ENCODE measurements at places on chromosomes 1 and 21.

DNA sequence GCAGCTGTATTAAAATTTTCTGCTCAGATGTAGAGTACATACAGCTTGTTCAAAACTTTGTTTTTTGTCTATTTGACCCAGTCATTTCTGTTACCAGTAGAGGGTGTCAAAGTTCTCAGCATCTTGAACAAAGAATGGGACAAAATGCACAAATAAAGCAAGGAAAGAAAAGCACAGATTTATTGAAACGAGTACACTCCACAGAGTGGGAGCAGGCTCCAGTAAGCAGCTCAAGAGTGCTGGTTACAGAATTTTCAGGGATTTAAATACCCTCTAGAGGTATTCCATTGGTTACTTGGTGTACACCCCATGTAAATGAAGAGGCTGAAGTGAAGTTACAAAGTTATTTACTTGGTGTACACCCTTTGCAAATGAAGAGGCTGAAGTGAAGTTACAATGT lies 8.9 kb upstream of the PRMT6 start:
- DNase-seq = no peak

DNA sequence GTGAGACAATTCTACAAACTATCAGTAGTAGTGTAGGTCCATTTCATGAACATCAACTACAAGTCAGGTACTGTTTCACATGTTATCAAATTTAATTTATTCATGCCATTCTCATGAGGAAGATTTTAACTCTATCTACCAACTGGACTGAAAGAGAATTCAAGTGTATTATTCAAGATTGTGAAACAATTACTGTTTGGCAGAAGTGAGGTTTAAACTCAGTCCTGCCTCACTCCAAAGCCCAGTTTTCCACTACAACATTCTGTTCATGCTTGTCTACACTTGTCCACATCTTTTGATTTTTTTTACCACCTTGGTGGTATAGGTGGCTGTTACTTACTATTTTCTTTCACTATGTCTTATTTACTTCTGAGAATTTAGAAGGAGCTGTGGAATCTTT lies 272.9 kb downstream of the TGFB2 start:
- no peak for DNase-seq

- no peak for DNase-seq
Measured at GRCh38 chr1:25135909-25136308, 96.4 kb downstream of the SYF2 start.

DNA sequence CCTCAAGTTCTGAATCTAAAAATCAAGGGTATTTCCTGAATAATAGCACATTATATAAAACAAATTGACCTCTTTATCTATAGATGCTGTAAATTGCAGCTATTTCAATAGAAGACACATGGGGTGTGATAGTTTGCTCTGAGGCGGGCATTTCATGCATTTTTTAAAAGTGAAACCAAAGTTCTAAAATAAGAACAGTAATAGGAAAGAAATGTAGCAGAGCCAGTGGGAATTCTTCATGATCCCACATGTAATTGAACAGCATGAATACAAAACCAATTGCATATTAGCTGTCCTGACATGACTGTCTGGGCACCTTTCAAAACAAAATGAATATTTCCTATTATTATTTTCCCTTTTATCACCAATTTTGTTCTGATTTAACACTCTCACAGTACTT lies 85.0 kb downstream of the RGS21 start:
- DNase-seq = no peak

- DNase-seq = no peak
Measured at GRCh38 chr1:213122514-213122929, 71.5 kb downstream of the RPS6KC1 start.

- DNase-seq = no peak
Measured at GRCh38 chr1:49163031-49163430, 386.3 kb upstream of the BEND5 start.

DNA sequence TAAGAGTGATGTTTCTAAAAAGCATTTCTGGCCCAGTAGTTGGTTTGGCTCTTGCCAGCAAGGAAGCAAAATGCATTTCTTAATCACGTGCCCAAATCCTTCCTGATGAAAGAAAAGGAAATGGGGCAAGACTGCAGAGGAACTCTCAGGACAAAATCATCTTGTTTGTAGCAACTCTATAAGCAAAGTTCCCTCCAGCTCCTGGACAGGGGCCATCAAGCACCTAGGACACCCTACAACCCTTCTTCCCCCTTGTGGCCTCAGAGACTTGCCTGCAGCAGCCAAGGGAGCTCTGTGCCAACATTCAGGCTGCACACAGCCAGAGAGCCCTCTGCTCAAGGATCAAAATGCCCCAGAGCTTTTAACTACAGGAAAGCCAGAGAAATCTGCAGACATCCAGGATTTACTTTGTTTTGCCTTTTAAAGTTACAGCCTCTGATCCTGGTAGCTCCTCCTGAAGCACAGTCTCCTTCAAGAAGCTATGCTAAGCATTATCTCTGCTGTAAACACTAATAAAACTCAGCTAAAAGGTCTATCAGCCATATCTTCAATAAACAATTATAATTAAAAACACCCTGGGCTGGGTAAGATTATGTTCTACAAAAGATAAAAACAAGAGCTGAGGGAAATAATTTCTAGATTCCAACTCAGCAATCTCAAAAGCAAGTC lies 105.0 kb downstream of the KIAA0319L start:
- no peak for DNase-seq

GRCh38 chr1:232457595-232457994 lies 172.3 kb downstream of the SIPA1L2 start:
- no peak for DNase-seq

GRCh38 chr1:44471911-44472453 lies 66.9 kb downstream of the RNF220 start:
- no peak for DNase-seq

DNA sequence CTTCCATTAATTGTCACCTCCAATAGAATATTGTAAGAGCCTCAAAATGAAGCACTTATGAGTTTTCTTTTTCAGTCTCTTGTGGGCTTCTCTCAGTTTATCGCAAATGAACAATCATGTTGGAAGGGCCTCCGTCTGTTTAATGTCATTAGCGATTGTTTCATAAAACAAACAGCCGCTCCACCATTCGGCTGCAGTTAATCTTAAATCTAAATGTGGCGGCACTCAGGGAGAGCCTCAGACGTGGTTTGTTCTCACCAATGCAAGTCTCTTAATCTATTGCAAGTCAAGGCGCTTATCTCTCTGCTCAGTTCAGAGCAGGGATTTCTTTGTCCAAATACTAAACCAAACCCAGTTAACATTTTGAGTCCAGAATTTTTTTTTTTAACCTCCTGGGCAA lies 34.9 kb upstream of the ESRRG start:
- no peak for DNase-seq

GRCh38 chr1:3476666-3477065 lies 22.2 kb downstream of the ARHGEF16 start:
- DNase-seq = no peak

DNA sequence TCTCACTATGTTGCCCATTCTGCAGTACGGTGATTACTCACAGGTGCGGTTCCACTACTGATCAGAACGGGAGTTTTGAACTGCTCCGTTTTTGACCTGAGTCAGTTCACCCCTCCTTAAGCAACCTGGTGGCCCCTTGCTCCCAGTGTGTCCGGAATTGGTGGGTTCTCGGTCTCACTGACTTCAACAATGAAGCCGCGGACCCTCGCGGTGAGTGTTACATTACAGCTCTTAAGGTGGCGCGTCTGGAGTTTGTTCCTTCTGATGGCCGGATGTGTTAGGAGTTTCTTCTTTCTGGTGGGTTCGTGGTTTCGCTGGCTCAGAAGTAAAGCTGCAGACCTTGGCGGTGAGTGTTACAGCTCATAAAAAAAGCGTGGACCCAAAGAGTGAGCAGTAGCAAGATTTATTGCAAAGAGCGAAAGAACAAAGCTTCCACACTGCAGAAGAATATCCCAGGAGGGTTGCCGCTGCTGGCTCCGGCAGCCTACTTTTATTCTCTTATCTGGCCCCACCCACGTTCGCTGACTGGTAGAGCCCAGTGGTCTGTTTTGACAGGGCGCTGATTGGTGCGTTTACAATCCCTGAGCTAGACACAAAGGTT lies 17.6 kb upstream of the PARP1 start:
- no peak for DNase-seq

DNA sequence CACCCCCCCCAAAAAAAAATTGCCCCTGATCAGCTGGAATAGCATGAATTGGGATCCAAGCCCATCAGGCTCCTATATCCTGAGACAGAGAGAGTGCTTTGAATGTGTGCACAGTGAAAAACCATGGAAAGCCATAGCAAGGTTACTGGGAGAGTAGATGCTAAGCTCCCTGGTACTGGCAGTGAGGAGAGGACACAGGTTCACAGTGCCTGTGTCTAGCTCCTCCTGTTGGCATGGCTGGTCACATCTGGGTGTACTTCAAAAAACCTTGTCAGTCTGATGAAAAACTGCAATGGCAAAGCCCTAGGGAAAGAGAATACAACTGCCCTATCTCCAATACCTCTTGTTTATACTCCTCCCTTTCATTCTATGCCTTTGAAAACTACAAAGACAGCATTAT lies 12.9 kb downstream of the COPA start:
- no peak for DNase-seq

- no peak for DNase-seq
Measured at GRCh38 chr21:43645136-43645891, 14.0 kb downstream of the HSF2BP start.

- no peak for DNase-seq
Measured at GRCh38 chr1:119327450-119328155, 41.0 kb upstream of the HAO2 start.

DNA sequence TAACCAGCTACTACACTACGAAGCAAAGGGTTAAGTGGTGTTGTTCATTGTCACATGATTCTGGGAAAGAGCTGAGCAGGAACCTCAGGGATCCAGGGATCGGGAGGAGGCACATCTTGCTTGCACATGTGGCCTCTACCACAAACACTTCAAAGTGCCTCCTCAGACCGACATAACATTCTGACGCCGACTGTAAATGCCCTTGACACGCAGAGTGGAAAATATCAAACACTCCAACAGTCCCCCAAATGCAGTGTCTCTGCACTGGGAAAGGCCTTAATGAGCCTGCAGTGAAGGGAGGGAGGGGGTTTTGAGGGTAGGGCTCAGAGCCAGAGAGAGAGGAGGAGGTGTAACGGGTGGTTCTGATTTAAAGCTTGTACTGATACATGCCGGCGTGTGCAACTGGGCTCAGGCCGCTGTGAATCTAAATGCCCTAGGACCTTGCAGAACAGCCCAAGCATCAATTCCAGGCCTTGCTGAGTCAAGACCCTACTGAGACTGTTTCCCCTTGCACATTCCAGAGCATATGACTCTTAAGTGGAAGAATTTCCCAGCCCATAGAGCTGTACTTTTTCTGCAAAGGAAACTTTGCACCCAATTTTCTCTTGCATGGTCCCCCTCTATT lies 163.7 kb downstream of the NTMT2 start:
- no peak for DNase-seq

GRCh38 chr1:91608876-91609275 lies 108.2 kb downstream of the CDC7 start:
- DNase-seq = no peak

DNA sequence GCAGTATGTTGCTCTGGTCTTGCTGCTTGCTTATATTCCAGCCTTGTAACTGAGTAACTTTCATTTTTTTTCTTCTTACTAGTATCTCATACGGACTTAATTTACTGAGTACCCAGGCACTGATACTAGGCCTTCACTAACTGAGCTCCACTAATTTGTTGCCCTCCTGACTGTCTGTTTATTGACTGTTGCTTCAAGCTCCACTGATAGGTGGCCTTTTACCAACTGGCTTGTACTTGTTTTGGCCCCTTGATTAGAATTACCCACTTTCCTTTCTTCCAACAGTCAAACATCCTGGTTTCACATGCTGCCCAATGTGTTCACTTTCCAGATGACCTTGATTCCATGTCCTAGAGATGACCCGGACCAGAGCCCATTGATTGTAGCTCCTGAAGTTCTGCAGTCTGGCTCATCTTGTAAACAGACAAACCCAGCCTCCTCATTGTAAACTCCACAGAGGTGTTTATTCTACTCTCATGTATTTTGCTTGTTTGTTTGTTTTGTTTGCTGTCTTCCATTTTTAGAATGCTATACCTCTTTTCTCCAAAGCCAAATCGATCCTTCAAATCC lies 27.7 kb downstream of the RGS1 start:
- DNase-seq = no peak

DNA sequence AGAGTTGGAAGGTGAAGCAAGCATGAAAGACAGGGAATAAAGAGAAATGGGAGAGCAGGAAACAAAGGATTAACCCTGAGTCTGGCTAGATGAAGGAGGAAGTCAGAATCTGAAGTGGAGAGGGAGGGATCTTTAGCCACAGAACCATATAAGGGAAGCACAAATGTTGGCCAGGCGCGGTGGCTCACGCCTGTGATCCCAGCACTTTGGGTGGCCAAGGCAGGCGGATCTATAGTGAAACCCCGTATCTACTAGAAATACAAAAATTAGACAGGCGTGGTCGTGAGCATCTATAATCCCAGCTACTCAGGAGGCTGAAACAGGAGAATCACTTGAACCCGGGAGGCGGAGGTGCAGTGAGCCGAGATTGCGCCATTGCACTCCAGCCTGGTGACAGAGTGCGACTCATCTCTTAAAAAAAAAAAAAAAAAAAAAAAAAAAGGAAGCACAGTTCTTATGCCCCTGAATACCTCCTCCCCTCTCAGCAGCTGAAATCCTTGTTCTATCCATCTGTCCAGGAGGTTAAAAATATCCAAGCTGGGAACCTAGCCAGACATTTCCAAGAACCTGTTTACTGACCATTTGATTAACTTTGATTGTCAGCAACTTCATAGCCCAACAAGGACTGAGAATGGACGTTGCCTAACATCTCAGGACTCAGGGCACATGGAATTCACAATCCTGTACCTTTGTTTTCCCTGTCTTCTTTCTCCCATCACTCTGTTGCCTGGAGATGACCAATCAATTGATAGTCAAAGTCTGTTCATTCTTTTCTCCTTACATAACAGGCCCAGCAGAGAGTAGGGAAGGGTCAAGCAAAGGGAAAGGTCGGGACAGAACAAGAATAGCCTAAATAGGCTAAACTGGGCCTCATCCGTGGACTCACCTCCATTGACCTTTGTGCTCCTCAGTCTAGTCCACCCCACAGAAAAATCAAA lies 10.6 kb downstream of the TXNIP start:
- no peak for DNase-seq

GRCh38 chr1:230909974-230910754 lies 41.8 kb upstream of the C1orf198 start:
- DNase-seq = no peak

- DNase-seq = no peak
Measured at GRCh38 chr1:108531444-108531843, 28.5 kb upstream of the EEIG2 start.

- no peak for DNase-seq
Measured at GRCh38 chr1:201096041-201096461, 16.2 kb downstream of the CACNA1S start.

DNA sequence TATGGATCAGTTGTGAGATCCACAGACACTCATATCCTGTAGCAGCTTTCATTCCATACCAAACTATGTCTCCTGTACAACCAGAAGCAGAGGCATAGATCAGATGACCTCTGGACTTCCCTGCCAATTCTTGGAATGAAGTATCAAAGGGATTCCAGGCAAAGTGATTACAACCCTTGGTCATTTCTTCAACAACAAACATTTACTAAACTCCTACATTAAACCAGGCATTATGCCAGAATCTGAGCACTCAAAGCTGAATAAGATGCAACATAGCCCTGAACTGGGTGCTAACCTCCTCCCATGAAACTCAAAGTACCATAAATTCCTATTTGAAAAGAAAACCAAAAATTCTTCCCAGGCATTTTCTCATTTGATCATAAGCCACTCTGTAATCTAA lies 121.2 kb upstream of the SGIP1 start:
- no peak for DNase-seq

GRCh38 chr21:32682696-32683474 lies 44.9 kb downstream of the SYNJ1 start:
- DNase-seq = no peak

GRCh38 chr1:117114877-117115276 lies 6.7 kb downstream of the TRIM45 start:
- no peak for DNase-seq

Measured in central memory CD4-positive, alpha-beta T cell (primary cell).